ENCODE measurements at places on chromosomes 2 and 18. TPM values are rescaled to one million over a fixed set of nuclear protein-coding genes. Genes with fewer than 3 reads are reported as not detected.

SERPINB10 gene
- total RNA-seq: not detected

ALKAL2 gene
- total RNA-seq: 1.1 TPM

SPTBN1 gene
- total RNA-seq: 178 TPM

CNDP1 gene
- total RNA-seq: 0.20 TPM

C2orf49 gene
- 20.1 TPM for total RNA-seq

TEKT4 gene
- 0.39 TPM for total RNA-seq

EVA1A gene
- total RNA-seq: not detected

ACOXL gene
- total RNA-seq: 1.2 TPM

LOXL3 gene
- 0.78 TPM for total RNA-seq

NCOA1 gene
- total RNA-seq: 25.1 TPM

BOLL gene
- not detected for total RNA-seq

CEBPZOS gene
- total RNA-seq: 40.8 TPM

TMEM131 gene
- 38.0 TPM for total RNA-seq

CD8B2 gene
- total RNA-seq: 0.15 TPM

COL3A1 gene
- not detected for total RNA-seq

FZD7 gene
- 0.83 TPM for total RNA-seq

IL36G gene
- 0.29 TPM for total RNA-seq

NEUROD1 gene
- total RNA-seq: not detected

CDH19 gene
- not detected for total RNA-seq

POLR1A gene
- total RNA-seq: 50.1 TPM

CFAP53 gene
- 0.61 TPM for total RNA-seq

MAPK4 gene
- total RNA-seq: not detected

REEP1 gene
- total RNA-seq: 0.10 TPM
